ENCODE measurements at places on chromosomes 4 and X. TPM values are rescaled to one million over a fixed set of nuclear protein-coding genes. Genes with fewer than 3 reads are reported as not detected.

- no peak for DNase-seq
- no peaks in the 10 kb centered on the region for H3K27me3 ChIP-seq
- H3K36me3 ChIP-seq: no peaks in the 10 kb centered on the region
- no peak overlapping the region for H3K27ac ChIP-seq
- H3K4me1 ChIP-seq: no peaks in the 10 kb centered on the region
These were observed 11.6 kb upstream of the RAB28 start for GRCh38 chr4:13495753-13496152.

DNA sequence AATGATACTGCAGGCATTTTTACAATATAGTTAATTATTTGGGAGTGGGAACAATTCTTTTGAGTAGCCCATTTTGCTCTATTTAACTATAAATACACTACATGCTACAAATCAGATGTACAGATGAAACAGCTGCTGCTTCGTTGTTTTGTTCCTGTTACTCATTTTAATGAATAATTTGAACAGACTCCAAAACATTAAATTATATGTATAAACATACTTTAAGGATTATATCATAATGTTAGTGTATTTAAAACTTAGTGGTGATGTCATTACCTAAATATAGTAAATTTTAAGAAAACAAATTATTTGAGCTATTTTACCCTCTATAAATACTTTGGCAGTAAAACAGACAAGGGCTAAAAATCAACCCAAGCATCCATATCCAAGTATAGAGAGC is 60.7 kb downstream of the GAB1 start:
- H3K4me1 ChIP-seq: peaks cover 13% of the 10 kb centered on the region
- no peaks in the 10 kb centered on the region for H3K36me3 ChIP-seq

- DNase-seq: no peak
- H3K27me3 ChIP-seq: no peaks in the 10 kb centered on the region
- H3K4me1 ChIP-seq: no peaks in the 10 kb centered on the region
These were observed 124.2 kb downstream of the GUCY2F start for GRCh38 chrX:109357706-109358105.

GRCh38 chrX:79147477-79147876 is 3.0 kb downstream of the GPR174 start:
- H3K4me3 ChIP-seq: no peak overlapping the region
- DNase-seq: no peak
- no peaks in the 10 kb centered on the region for H3K4me1 ChIP-seq
- no peak overlapping the region for H3K27ac ChIP-seq
- no peaks in the 10 kb centered on the region for H3K27me3 ChIP-seq

- no peak overlapping the region for H3K4me3 ChIP-seq
- peaks cover 8% of the 10 kb centered on the region for H3K4me1 ChIP-seq
- no peak for DNase-seq
- H3K27me3 ChIP-seq: no peaks in the 10 kb centered on the region
- H3K27ac ChIP-seq: no peak overlapping the region
These were observed 56.7 kb downstream of the ADGRG2 start for GRCh38 chrX:19065535-19065934.

DNA sequence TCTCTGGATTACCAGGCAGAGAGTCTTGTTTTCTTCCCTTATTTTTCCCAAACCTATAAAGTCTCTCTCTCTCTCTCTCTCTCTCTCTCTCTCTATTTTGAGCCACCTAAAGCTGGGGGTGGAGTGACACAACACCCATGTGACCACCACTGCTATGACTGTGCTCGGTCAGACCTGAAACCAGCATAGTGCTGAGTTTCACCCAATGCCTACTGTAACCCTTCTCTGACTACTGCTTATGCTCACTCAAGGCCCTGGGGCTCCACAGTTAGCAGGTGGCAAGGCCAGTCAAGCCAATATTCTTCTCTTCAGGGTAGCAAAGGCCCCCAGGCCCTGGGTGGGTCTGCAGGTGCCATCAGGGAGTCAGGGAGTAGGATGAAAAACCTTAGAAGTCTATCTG is 114.7 kb upstream of the ARMCX2 start:
- no peak overlapping the region for H3K4me3 ChIP-seq
- H3K27ac ChIP-seq: no peak overlapping the region
- no peaks in the 10 kb centered on the region for H3K4me1 ChIP-seq
- H3K36me3 ChIP-seq: no peaks in the 10 kb centered on the region
- H3K27me3 ChIP-seq: no peaks in the 10 kb centered on the region

- H3K27me3 ChIP-seq: no peaks in the 10 kb centered on the region
- no peak overlapping the region for H3K4me3 ChIP-seq
- no peaks in the 10 kb centered on the region for H3K36me3 ChIP-seq
These were observed 70.8 kb downstream of the RWDD4 start for GRCh38 chr4:183588169-183588675.

DNA sequence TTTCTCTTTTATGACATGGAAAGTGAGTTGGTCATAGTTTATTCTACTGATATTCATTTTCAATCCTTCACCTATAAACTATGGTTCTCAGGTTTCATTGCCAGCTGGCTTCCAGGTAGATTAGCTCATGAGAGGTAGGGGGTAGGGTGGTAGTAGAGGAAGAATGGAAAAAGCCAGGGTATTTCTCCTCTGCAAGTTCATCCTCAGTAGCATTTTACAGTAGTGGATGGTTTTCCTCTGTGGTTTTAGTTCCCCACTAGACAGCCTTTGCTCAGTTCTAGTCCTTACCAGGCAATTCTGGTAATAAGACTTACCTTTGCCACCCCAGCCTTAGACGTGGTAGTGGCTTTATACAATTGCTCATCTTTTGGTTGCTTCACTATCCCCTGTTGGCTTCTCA is 8.9 kb upstream of the NAA11 start:
- no peaks in the 10 kb centered on the region for H3K36me3 ChIP-seq
- H3K27me3 ChIP-seq: no peaks in the 10 kb centered on the region
- no peak for DNase-seq
- H3K27ac ChIP-seq: no peak overlapping the region
- H3K4me1 ChIP-seq: no peaks in the 10 kb centered on the region

GRCh38 chr4:3852711-3853110 is 86.5 kb downstream of the ADRA2C start:
- no peak overlapping the region for H3K27ac ChIP-seq
- H3K4me3 ChIP-seq: no peak overlapping the region
- H3K27me3 ChIP-seq: no peaks in the 10 kb centered on the region

- no peak overlapping the region for H3K27ac ChIP-seq
- no peaks in the 10 kb centered on the region for H3K4me1 ChIP-seq
- no peaks in the 10 kb centered on the region for H3K27me3 ChIP-seq
- no peak for DNase-seq
- no peak overlapping the region for H3K4me3 ChIP-seq
- no peaks in the 10 kb centered on the region for H3K36me3 ChIP-seq
These were observed 187.3 kb upstream of the FAM241A start for GRCh38 chr4:111957997-111958396.

DNA sequence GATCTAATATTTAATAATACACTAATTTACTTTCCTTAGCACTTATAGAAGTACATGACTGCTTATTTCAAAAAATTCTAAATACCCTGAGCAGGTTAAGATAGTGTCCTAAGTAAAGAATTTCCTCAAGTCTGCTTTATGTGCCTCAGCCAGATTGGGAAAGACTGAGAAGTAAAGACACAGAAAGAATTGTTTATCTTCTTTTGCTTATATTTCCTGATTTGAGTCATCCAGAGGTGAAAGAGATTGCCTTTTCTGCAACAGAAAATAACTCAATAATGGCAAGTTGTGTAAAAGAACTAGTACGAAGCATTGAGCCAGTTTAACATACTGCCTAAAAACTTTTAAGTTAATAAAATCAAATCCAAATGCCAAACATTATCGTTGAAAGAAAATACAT is 45.0 kb downstream of the NAF1 start:
- no peak overlapping the region for H3K4me3 ChIP-seq
- DNase-seq: no peak
- H3K27ac ChIP-seq: no peak overlapping the region
- no peaks in the 10 kb centered on the region for H3K4me1 ChIP-seq
- peaks cover 20% of the 10 kb centered on the region for H3K36me3 ChIP-seq
- H3K27me3 ChIP-seq: no peaks in the 10 kb centered on the region

DNA sequence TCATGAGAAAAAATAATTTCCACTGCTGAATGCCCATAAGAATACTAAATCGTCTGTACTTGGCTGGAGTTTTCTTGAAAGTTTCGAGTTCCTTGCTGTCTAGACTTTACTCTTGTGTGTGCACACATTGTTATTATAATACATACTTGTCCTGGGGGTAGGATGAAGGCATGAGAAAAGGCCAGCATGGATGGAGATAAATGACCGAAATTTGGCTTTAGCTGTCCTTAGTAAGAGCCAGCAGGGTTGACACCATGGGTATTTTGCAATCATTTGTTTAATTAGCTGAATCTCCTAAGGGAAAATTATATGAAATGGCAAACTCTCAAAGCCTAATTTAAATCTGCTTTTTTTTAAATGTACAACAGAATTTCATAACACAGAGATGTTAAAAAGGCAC is 641.6 kb downstream of the ADGRL3 start:
- no peaks in the 10 kb centered on the region for H3K27me3 ChIP-seq
- no peak overlapping the region for H3K4me3 ChIP-seq
- no peaks in the 10 kb centered on the region for H3K36me3 ChIP-seq
- DNase-seq: no peak

DNA sequence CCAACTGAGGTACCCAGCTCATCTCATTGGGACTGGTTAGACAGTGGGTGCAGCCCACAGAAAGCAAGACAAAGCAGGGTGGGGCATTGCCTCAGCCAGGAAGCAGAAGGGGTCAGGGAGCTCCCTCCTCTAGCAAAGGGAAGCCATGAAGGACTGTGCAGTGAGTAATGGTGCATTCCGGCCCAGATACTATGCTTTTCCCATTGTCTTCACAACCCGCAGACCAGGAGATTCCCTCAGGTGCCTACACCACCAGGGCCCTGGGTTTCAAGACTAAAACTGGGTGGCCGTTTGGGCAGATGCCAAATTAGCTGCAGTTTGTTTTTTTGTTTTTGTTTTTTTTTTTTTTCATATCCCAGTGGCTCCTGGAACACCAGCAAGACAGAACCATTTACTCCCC is 235.3 kb downstream of the TACR3 start:
- H3K27me3 ChIP-seq: no peaks in the 10 kb centered on the region
- H3K36me3 ChIP-seq: no peaks in the 10 kb centered on the region
- no peak overlapping the region for H3K27ac ChIP-seq
- DNase-seq: no peak

DNA sequence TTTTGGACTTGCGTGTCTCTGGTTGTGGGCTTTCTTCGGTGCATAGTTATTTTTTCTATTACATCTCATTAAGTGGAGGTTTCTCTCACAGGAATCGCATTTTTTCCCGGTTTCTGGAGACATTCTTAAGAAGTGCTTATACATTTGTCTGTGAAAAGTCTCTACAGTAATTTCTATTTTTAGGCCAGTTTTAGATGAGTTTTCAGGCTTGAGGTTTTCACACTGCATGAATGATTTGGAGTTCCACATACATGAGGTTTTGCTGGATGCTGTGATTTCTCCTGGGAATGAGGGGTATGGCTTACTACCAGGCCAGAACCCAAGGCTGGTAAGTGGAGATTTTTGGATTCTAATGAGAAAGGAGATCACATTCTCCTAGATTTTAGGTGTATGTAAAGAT is 422.6 kb upstream of the SLIT2 start:
- H3K27ac ChIP-seq: no peak overlapping the region
- H3K4me1 ChIP-seq: peaks cover 5% of the 10 kb centered on the region
- no peak overlapping the region for H3K4me3 ChIP-seq
- no peaks in the 10 kb centered on the region for H3K27me3 ChIP-seq
- H3K36me3 ChIP-seq: no peaks in the 10 kb centered on the region
- DNase-seq: no peak

DNA sequence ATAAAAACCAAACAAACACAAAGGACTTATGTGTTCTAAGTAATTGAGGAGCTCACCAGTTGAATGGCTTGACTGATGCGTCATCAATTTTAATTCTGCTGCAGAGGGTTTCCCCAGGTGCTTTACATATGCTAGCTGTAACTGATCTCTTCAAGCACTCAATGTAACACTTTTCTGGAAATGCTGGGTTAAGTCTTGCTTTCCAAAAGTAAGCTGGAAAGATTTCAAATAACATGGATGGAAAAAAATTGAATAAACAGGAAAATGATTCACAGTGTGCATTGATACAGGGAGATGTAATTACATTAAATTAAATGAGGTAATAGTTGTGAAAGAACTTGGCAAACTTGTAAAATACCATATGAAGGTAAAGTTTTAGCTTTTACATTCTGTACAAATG is 186.7 kb upstream of the WDFY3 start:
- no peaks in the 10 kb centered on the region for H3K36me3 ChIP-seq
- no peaks in the 10 kb centered on the region for H3K4me1 ChIP-seq
- DNase-seq: no peak

DNA sequence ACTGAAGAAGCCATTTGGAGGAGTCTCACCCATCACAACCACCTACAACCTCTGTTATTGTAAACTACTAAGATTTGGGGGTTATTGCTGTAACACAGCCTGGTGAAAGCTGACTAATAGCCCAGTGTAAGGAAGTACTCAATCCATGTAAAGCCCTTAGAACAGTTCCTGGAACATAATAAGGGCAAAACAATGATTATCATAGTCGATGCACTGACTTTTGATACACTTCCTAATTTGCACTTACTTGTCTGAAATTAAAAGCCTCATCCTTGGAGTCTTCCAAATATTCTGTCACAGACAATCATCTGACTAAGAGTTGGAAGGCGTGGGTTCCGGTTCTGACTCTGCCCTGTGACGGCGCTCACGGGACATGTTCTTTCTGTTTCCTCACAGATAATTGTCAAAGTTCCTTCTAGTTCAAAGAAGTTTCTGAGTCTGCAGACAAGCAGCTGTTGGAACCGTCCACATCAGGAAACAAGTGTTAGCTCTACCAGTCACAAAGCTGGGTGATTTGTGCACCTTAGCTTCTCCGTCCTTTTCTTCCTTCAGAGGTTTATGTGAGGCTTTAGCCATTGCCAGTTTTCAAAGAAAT is 33.4 kb upstream of the RASGEF1B start:
- no peak for DNase-seq
- H3K36me3 ChIP-seq: no peaks in the 10 kb centered on the region
- no peaks in the 10 kb centered on the region for H3K4me1 ChIP-seq
- no peak overlapping the region for H3K27ac ChIP-seq
- no peaks in the 10 kb centered on the region for H3K27me3 ChIP-seq

DNA sequence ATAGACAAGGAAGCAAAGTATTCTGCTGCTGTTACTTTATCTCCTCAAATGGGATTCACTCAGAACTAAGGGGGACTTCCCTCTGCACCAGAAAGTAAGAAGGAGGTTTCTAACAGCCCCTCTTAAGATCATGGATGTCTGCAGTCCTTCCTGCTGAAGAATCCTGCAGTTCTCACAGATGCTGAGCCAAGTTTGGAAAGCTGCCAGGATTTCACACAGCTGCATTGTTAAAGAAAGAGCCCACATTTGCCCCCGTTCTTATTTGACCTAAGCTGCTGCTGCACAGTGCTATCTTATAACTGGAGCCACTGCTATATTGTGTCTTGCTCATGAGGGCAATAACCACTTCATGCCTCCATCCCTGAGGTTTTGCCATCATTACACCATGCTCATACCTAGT is 81.1 kb downstream of the FAAH2 start:
- DNase-seq: no peak
- H3K4me1 ChIP-seq: no peaks in the 10 kb centered on the region
- H3K4me3 ChIP-seq: no peak overlapping the region
- no peaks in the 10 kb centered on the region for H3K36me3 ChIP-seq
- no peaks in the 10 kb centered on the region for H3K27me3 ChIP-seq
- no peak overlapping the region for H3K27ac ChIP-seq

Gene UBE2A
- polyA plus RNA-seq: 34.2 TPM

Gene BMX
- not detected for polyA plus RNA-seq

Gene AFM
- not detected for polyA plus RNA-seq

Gene BST1
- polyA plus RNA-seq: 8.3 TPM

Gene CACNA1F
- not detected for polyA plus RNA-seq

Gene GAGE12F
- polyA plus RNA-seq: not detected

Gene IL2RG
- 0.24 TPM for polyA plus RNA-seq
